Aorta (tissue), 5 donors: ENCODE measurements at places on chromosomes 1 and 21.
A peak's percentile ranks its signal among the peaks of the same experiment; 100 is the strongest.

- H3K27ac ChIP-seq, result no peak overlapping the region
- H3K36me3 ChIP-seq, result no peaks in the 10 kb centered on the region
- no peaks in the 10 kb centered on the region for H3K27me3 ChIP-seq
- H3K4me1 ChIP-seq, result no peaks in the 10 kb centered on the region
Measured at GRCh38 chr1:111204201-111204982, 3.9 kb upstream of the DENND2D start.

- H3K27ac ChIP-seq, result no peak overlapping the region
- no peaks in the 10 kb centered on the region for H3K36me3 ChIP-seq
- DNase-seq, result no peak
- H3K4me3 ChIP-seq, result no peak overlapping the region
- no peaks in the 10 kb centered on the region for H3K4me1 ChIP-seq
- no peaks in the 10 kb centered on the region for H3K27me3 ChIP-seq
Measured at GRCh38 chr1:211527888-211528287, 35.9 kb upstream of the RD3 start.

DNA sequence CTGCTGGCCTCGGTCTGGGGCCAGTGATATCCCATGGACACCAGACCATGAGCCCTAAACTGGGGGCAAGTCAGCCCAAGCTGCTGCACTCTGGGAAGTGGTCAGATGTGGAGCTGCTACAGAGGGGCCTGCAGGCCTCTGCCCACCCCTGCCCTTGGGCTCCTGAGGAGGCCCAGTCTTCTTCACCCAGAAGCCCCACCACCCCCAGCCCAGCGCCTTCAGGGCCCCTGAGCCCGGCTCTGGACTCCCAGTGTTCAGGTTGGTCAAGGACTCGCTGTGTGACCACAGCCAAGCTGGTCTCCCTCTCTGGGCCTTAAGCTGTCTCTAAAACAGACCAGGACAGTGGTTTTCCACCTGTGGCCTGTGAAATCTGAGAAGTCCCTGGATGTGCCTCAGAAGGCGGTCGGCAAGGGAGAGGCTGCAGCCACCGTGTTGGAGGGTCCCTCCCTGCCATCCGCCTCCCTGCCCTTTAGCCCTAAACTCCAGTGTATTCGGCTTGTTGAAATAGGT is 79.7 kb upstream of the TMEM51 start:
- no peak for DNase-seq
- no peaks in the 10 kb centered on the region for H3K27me3 ChIP-seq
- no peaks in the 10 kb centered on the region for H3K36me3 ChIP-seq

GRCh38 chr1:155247667-155248553 is 7.4 kb downstream of the ENTREP3 start:
- H3K4me1 ChIP-seq, result no peaks in the 10 kb centered on the region
- no peak for DNase-seq
- H3K27ac ChIP-seq, result no peak overlapping the region
- no peaks in the 10 kb centered on the region for H3K27me3 ChIP-seq

GRCh38 chr21:45981151-45982091 is at the start of gene COL6A1:
Gene COL6A1, plus strand, starts transcription at chr21:45981770. Its CDS starts 81 bp downstream, at chr21:45981851.
- no peaks in the 10 kb centered on the region for H3K36me3 ChIP-seq
- H3K27ac ChIP-seq, result peak within 1 kb of the TSS; percentile 76
- peak; percentile 93 for DNase-seq
- H3K4me1 ChIP-seq, result no peaks in the 10 kb centered on the region
- H3K4me3 ChIP-seq, result peak within 1 kb of the TSS; percentile 85

DNA sequence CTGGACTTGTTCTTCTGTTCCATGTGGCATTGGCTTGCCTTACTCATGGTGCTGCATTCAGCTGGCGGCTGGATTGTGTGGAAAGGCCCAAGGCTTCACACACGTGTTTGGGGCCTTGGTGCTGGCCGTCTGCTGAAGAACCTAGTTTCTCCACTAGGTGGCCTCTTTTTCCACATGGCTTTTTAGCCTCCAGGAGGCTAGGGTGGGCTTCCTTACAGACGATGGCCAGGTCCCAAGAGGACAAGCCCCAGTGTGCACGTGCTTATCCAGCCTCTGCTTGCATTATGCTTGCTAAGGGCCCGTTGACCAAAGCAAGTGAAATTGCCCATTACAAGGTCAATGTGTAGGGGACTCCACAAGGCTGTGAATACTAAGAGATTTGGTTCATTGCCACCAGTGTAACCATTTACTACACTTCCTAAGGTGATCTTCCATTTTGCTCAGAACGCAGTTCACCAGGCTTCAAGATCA is 47.5 kb upstream of the FOXO6 start:
- H3K4me3 ChIP-seq, result no peak overlapping the region
- H3K4me1 ChIP-seq, result no peaks in the 10 kb centered on the region
- DNase-seq, result no peak
- H3K27me3 ChIP-seq, result no peaks in the 10 kb centered on the region

DNA sequence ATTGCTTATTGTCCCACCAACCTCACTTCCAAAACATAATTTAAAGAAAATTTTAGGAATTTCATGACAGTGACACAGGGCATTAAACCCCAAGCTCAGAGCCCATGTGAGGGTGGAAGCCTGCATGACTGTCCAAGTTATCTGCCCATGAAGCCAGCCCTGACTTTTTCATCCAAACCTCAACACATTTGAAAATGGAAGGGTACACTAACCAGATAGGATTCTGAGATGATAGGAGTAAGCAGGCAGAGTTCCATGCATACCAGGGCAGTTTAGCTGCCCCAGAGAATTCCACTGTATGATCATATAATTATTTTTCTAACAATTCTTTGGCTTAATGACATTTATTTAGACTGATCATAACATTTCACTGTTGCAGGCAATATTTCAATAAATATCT is 986.0 kb downstream of the TTLL7 start:
- H3K4me1 ChIP-seq, result no peaks in the 10 kb centered on the region
- no peak for DNase-seq
- H3K27ac ChIP-seq, result no peak overlapping the region

DNA sequence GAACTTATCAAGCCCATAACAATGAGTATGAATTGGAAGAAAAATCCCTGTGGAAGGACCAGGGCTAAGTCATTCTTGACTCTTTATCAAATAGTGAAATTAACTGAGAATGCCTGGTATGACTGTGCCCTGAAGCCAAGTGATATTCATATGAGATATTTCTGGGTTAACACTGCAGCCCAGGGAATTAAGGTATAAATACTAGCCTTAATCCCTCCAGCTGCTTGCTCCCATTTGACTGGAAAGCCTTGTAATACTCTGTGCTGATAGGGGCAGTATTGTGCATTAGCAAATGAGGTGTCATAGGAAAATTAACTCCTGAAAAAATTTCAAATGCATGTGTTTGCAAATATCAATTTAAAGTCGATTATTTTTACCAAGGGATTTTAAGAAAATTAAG is 568.8 kb downstream of the LMO4 start:
- no peaks in the 10 kb centered on the region for H3K36me3 ChIP-seq
- no peak overlapping the region for H3K27ac ChIP-seq
- no peaks in the 10 kb centered on the region for H3K27me3 ChIP-seq
- no peak for DNase-seq
- no peaks in the 10 kb centered on the region for H3K4me1 ChIP-seq
- no peak overlapping the region for H3K4me3 ChIP-seq

DNA sequence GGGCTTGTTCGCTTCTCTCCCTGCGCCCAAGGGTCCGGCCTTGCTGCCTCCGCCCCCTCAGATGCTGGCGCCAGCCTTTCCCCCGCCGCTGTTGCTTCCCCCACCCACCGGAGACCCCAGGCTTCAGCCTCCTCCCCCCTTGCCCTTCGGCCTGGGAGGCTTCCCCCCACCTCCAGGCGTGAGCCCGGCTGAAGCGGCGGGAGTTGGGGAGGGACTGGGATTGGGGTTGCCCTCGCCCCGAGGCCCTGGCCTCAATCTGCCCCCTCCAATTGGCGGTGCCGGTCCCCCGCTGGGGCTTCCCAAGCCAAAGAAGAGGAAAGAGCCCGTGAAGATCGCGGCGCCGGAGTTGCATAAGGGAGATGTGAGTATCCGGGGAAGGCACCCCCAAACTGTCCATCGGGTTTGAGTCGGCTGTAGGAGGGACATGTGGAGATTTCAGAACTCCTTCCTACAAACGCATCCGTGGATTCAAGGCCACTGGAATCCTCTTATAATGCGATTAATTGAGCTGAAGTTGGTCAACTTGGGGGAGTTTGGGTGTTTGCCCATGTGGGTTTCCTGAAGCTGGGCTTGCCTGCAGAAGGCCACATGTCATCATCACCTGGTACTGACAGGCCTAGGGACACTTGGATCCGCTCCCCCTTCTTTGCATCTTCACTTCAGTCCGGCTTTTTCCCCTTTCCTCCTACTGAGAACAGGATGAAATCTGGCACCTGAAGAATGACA is 707 bp downstream of the PRCC start:
- DNase-seq, result peak; percentile 69
- no peak overlapping the region for H3K27ac ChIP-seq
- peaks cover 4% of the 10 kb centered on the region for H3K4me1 ChIP-seq
- H3K36me3 ChIP-seq, result no peaks in the 10 kb centered on the region

GRCh38 chr21:45861156-45861870 is 120.3 kb upstream of the COL6A1 start:
- no peaks in the 10 kb centered on the region for H3K4me1 ChIP-seq
- no peaks in the 10 kb centered on the region for H3K36me3 ChIP-seq
- no peak overlapping the region for H3K4me3 ChIP-seq
- no peak overlapping the region for H3K27ac ChIP-seq
- DNase-seq, result peak; percentile 61

DNA sequence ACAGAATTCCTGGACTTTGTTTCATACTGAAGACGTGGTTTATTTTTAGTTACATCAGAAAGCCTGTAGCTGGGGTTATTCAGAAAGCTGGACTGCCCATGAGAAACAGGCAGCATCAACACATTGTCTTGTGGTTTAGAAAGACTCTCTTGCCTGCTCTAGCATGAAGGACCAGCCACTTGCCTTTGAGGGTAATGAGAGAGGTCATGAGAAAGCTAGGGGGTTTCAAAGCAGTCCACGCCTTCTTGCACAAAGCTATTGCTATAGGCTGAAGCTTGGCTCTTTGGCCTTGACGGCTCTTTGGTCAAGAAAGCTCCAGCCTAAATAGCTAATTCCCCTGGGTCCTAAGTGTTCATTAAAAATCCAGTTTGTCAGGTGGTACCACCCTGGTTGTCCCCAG is 208.1 kb downstream of the PRDM2 start:
- no peak overlapping the region for H3K27ac ChIP-seq
- no peaks in the 10 kb centered on the region for H3K27me3 ChIP-seq
- no peak for DNase-seq
- peaks cover 3% of the 10 kb centered on the region for H3K4me1 ChIP-seq
- no peak overlapping the region for H3K4me3 ChIP-seq

- no peaks in the 10 kb centered on the region for H3K4me1 ChIP-seq
- no peak overlapping the region for H3K4me3 ChIP-seq
- no peaks in the 10 kb centered on the region for H3K27me3 ChIP-seq
- H3K36me3 ChIP-seq, result no peaks in the 10 kb centered on the region
- H3K27ac ChIP-seq, result no peak overlapping the region
Measured at GRCh38 chr21:34801519-34802132, 132.8 kb downstream of the CLIC6 start.

- no peak overlapping the region for H3K4me3 ChIP-seq
- no peak for DNase-seq
- H3K27ac ChIP-seq, result no peak overlapping the region
Measured at GRCh38 chr1:236619398-236619797, 15.1 kb upstream of the HEATR1 start.

GRCh38 chr21:38651570-38651969 is 153.3 kb upstream of the ERG start:
- peak overlapping the region; percentile 71 for H3K27ac ChIP-seq
- DNase-seq, result peak; percentile 85
- no peaks in the 10 kb centered on the region for H3K36me3 ChIP-seq
- no peak overlapping the region for H3K4me3 ChIP-seq
- peaks cover 3% of the 10 kb centered on the region for H3K4me1 ChIP-seq

GRCh38 chr1:184941410-184941733 is 32.9 kb downstream of the NIBAN1 start:
- H3K4me1 ChIP-seq, result peaks cover 13% of the 10 kb centered on the region
- no peak overlapping the region for H3K27ac ChIP-seq
- no peak overlapping the region for H3K4me3 ChIP-seq

DNA sequence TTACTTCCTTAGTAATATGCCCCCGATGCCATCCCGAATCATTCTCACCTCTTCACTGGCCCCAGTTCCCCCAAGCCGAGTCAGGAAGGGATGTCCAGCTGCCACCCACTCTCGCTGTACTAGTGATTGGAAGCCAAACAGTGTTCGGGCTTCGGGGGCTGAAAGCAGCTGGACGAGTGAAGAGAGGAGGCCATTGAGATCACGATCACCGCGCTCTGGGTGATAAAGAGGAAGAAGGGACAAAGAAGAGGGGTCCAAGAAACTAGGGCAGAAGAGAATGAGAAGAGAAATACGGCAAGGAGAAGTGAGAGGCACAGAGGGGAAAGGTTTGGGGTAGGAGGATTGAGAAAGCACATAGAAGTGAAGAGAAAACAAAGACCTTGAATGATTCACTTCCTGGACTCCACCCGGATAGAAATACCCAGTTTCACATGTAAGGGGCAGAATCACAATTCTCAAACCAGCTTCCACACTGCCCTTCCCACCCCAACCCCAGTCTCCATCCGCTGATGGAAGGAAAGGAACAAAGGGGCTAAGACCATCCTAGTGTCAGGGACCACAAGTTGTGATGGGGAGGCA is 3.7 kb upstream of the SF3B4 start:
- no peak for DNase-seq
- H3K4me3 ChIP-seq, result no peak overlapping the region
- peaks cover 4% of the 10 kb centered on the region for H3K36me3 ChIP-seq

- no peaks in the 10 kb centered on the region for H3K36me3 ChIP-seq
- H3K4me3 ChIP-seq, result no peak overlapping the region
- H3K27me3 ChIP-seq, result no peaks in the 10 kb centered on the region
- no peaks in the 10 kb centered on the region for H3K4me1 ChIP-seq
Measured at GRCh38 chr1:153520818-153521476, 14.8 kb downstream of the S100A6 start.

DNA sequence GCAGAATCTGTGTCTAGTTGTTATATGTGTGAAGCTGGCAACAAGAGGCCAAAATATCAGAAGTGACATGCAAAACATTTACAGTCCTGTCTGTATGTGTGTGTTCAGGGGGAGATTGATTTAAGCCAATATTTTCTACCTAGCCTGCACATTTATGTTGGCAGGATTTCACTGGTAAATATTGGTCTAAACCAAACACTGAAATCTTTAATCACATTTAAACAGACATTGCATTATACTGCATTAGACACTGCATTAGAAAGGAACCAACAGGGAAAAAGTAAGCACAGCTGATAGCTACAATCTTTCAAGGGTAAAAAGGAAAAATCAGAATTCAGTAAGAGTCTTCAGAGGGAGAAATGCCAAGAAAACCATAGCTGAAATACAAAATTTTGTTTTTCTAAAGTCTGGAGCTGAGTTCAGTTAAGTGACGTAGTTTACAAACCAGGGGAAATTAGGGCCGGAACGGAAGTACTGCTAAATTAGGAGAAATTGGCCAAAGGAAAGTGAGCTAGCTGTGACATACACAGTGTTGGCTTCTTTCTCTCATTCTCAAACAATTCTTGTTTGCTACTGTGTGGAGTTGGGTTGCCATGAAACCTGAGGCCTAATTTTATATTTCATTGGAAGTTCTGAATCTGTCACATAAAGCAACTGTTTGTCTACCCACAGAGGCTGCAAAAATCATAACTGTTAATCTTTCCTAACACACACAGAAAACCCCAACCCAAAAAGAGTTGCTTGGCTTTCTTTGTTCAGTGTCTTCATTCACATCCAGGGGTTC is 217.3 kb upstream of the SGIP1 start:
- H3K4me1 ChIP-seq, result no peaks in the 10 kb centered on the region
- H3K36me3 ChIP-seq, result no peaks in the 10 kb centered on the region
- H3K4me3 ChIP-seq, result no peak overlapping the region
- H3K27ac ChIP-seq, result peak overlapping the region; percentile 100
- H3K27me3 ChIP-seq, result no peaks in the 10 kb centered on the region
- DNase-seq, result no peak

GRCh38 chr1:66380452-66381212 is 153.3 kb upstream of the SGIP1 start:
- no peaks in the 10 kb centered on the region for H3K27me3 ChIP-seq
- DNase-seq, result peak; percentile 66
- no peak overlapping the region for H3K27ac ChIP-seq
- H3K4me3 ChIP-seq, result no peak overlapping the region
- H3K4me1 ChIP-seq, result peaks cover 3% of the 10 kb centered on the region
